NCI-H69 (cell line): ENCODE measurements at places on chromosomes 2 and 18.

DNA sequence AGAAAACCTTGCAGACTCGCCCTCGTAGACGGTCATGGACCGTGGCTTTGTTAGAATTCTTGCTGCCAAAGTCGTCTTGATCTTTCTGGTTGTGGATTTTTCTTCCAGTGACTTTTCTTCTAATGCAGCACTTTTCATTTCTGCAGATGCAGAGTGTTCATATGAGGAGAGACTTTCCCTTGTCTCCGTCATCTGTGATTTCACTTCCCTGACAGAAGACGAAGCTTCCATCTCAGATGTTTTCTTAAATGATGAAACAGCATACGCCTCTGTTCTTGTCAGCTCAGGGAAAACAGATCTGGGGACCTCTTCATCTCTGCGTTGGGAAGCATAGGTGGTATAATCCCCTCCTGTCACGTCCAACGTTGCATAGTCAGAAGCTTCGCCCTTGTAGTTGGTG, 50.9 kb downstream of the PLEKHA3 start:
- no peak for DNase-seq

GRCh38 chr2:121860758-121861227, 105.3 kb downstream of the TSN start:
- DNase-seq, result no peak

DNA sequence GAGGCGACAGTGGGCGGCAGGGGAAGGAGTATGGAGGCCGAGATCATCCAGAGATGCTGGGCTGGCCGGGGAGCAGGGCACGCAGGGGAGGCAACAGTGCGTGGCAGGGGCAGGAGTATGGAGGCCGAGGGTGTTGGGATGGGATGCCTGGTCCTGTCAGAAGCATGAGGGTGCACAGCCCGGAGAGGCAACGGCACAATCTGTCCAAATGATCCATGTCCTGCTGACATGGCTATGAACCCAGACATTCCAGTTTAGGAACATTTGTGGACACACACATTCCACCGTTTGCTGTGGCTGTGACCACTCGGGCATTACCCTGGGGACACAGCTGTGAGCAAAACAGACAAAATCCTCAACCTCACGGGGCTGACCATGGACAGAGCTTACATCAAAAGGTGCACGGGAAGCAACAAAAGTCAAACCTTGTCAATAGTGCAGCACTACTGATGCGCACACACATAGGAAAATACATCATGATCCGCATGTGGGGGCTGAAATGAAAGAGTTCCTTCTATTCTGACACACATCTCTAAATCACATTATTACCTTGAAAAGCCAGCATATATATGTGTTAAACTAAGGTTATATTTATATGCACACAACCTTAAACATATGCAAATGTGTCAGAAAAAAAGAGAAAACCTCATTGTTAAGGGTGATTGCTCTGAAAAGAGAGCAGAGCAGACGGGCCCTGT, 144.0 kb upstream of the GPC1 start:
- no peak for DNase-seq

DNA sequence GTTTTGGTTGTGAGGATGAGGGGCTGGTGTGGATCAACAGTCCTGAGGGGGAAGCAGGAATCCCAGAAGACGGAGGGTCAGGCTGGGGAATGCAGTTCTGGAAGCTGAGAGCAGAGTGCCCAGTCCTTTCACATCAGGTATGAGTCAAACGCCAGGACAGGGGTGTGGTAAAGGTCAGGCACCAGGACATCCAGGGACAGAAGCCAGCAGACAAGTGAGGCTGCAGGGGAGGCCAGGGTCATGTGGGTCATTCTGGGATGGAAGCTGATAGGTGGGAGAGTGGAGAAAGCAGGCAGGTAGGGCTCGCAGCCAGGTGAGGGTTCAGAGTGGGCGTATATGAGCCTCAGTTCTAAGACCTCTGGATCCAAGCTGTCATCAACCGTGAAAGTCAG, 12.8 kb upstream of the GNLY start:
- DNase-seq, result no peak

DNA sequence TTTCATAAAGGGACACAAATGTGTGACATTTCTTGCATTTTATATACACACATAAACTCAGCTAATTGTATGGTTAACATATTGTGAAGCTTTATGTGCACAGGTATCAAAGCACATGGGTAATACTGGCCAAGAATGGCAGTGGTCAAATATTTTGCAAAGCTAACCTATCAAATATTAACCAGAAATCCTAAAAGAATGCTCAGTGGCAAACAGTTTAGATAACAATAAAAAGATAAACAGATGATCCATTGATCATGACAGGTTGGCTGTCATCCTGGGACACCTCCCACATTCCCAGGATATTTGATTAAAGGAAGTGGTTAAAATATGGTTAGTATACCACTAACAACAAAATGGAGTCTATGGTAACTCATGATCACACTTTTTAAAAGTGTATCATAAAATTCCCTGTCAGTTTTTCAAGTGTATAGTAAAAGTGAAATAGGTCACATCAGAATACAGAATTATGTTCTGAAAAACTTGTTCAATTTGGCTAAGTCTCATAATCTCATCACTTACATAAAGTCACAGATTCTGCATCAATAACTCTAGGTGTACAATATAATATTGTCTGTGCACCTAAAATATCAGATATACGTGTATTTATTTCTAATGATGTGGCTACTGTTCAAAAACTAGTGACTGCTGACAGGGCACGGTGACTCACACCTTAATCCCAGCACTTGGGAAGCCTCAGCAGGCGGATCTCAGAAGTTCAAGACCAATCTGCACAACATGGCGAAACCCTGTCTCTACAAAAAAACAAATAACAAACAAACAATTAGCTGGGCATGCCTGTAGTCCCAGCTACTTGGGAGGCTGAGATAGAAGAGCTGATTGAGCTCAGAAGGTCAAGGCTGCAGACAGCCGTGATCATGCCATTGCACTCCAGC, 48.9 kb downstream of the CDH2 start:
- no peak for DNase-seq

GRCh38 chr18:8177330-8178016, 431.8 kb upstream of the RAB12 start:
- DNase-seq, result peak; percentile 92

- no peak for DNase-seq
Observed at GRCh38 chr18:35337286-35337685, 6.9 kb downstream of the ZNF24 start.

DNA sequence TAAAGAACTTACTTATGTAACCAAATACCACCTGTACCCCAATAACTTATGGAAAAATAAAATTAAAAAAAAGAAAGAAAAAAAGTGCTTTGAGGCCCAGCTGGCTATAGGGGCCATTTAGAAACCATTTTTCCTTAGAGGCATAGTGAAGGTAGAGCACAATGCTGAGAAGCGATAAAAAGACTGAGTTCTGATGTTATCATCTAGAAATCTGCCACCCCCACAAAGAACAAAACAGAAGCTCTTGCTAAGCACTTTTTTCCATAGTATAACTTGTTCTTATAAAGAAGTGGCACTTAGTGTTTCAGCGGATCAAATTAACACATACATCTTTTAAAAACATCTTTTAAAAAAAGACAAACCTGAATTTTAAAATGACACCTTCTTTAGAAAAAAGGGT, 51.4 kb downstream of the ICOS start:
- no peak for DNase-seq
